ENCODE measurements at places on chromosomes 4 and X. TPM values are rescaled to one million over a fixed set of nuclear protein-coding genes. Genes with fewer than 3 reads are reported as not detected.

- no peak overlapping the region for H3K27ac ChIP-seq
- H3K27me3 ChIP-seq, result peaks cover 5% of the 10 kb centered on the region
- no peak for DNase-seq
- no peaks in the 10 kb centered on the region for H3K36me3 ChIP-seq
Measured at GRCh38 chr4:183402771-183403170, 41.7 kb upstream of the CDKN2AIP start.

DNA sequence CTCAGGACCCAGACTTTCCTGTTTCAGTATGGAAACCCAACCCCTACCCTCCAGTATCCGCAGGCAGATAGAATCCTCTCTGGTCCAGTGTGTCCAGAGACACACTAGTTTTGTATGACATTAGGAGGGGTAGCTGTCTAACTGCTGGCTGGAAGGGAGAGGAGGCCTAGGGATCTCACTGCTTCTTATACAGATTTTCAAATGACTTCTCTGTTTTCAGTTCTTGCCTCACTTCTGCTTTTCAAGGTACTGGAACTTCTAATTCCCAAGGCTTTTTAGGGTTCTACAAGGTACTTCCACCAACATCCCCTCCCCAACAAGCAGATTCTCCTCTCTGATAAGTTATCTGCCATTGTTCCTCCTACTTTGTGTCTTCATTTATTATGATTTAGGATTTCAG is 6.1 kb downstream of the SGCB start:
- H3K27ac ChIP-seq, result peak overlapping the region; percentile 4
- H3K4me1 ChIP-seq, result peaks cover 13% of the 10 kb centered on the region
- H3K36me3 ChIP-seq, result peaks cover 19% of the 10 kb centered on the region
- H3K27me3 ChIP-seq, result no peaks in the 10 kb centered on the region

DNA sequence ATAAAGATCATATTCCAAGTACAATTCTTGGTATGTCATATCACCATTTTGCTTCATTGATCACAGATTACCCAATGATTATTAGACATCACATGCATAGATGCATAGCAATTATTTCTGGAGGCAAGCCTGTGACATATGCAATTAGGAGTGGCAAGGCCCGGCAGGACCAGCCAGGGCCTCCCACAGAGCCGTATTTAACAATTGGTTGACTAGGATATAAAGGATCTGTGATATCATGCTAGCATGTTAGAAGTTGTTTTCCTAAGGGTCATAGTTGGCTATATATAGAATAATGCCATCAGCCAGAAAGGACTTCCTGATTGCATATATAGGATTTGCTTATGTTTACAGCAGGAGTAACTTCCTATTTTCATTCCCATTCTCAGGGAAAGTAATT is 103.5 kb upstream of the OTUD4 start:
- no peak for DNase-seq
- H3K27ac ChIP-seq, result no peak overlapping the region
- peaks cover 7% of the 10 kb centered on the region for H3K27me3 ChIP-seq
- H3K36me3 ChIP-seq, result no peaks in the 10 kb centered on the region
- no peaks in the 10 kb centered on the region for H3K4me1 ChIP-seq
- no peak overlapping the region for H3K4me3 ChIP-seq

- DNase-seq, result no peak
- no peaks in the 10 kb centered on the region for H3K4me1 ChIP-seq
- no peak overlapping the region for H3K27ac ChIP-seq
Measured at GRCh38 chrX:24253469-24253868, 60.4 kb downstream of the SUPT20HL2 start.

GRCh38 chrX:34238896-34239295 is 106.8 kb upstream of the FAM47A start:
- H3K4me3 ChIP-seq, result no peak overlapping the region
- H3K4me1 ChIP-seq, result no peaks in the 10 kb centered on the region
- DNase-seq, result no peak
- no peaks in the 10 kb centered on the region for H3K27me3 ChIP-seq
- H3K27ac ChIP-seq, result no peak overlapping the region

- DNase-seq, result no peak
- H3K4me3 ChIP-seq, result no peak overlapping the region
- H3K4me1 ChIP-seq, result no peaks in the 10 kb centered on the region
- H3K27ac ChIP-seq, result no peak overlapping the region
- no peaks in the 10 kb centered on the region for H3K36me3 ChIP-seq
Measured at GRCh38 chr4:66097218-66097617, 426.9 kb upstream of the EPHA5 start.

- DNase-seq, result no peak
- H3K4me3 ChIP-seq, result no peak overlapping the region
- no peaks in the 10 kb centered on the region for H3K36me3 ChIP-seq
- H3K27ac ChIP-seq, result no peak overlapping the region
- peaks cover 4% of the 10 kb centered on the region for H3K27me3 ChIP-seq
Measured at GRCh38 chr4:78542373-78542772, 9.2 kb upstream of the ANXA3 start.

- peaks cover 52% of the 10 kb centered on the region for H3K36me3 ChIP-seq
- no peaks in the 10 kb centered on the region for H3K27me3 ChIP-seq
- peak overlapping the region; percentile 83 for H3K4me3 ChIP-seq
- peak overlapping the region; percentile 71 for H3K27ac ChIP-seq
Measured at GRCh38 chr4:2934077-2934812, 29.0 kb downstream of the NOP14 start.

- H3K36me3 ChIP-seq, result no peaks in the 10 kb centered on the region
- H3K4me1 ChIP-seq, result no peaks in the 10 kb centered on the region
- no peak overlapping the region for H3K27ac ChIP-seq
- H3K4me3 ChIP-seq, result no peak overlapping the region
- H3K27me3 ChIP-seq, result peaks cover 2% of the 10 kb centered on the region
- no peak for DNase-seq
Measured at GRCh38 chr4:1789552-1789951, 3.5 kb upstream of the FGFR3 start.

DNA sequence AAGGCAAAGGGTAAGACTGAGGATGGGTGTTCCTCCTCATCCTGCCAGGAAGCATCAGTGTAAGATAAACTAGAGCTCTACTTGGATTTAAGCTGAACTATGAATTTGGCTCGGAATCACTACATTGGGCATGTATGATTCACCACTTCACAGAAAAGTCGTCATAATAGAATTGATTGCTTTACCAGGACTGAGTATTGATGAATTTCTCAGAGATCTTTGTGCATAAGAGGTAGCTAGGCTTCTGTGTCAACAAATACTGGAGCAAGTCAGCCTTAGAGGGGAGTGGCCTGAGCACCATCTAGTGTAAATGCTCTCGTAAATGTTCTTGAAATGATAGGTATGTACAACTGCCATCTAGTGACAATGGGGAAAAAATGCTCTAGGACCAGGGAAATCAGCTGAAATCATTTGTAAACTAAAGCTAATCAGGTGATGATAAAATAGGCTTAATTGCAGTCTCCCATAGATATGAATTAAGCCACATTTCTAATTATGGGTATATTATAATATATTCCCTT is 309.5 kb upstream of the FMR1 start:
- H3K36me3 ChIP-seq, result no peaks in the 10 kb centered on the region
- H3K4me1 ChIP-seq, result no peaks in the 10 kb centered on the region
- no peak for DNase-seq
- no peak overlapping the region for H3K27ac ChIP-seq

DNA sequence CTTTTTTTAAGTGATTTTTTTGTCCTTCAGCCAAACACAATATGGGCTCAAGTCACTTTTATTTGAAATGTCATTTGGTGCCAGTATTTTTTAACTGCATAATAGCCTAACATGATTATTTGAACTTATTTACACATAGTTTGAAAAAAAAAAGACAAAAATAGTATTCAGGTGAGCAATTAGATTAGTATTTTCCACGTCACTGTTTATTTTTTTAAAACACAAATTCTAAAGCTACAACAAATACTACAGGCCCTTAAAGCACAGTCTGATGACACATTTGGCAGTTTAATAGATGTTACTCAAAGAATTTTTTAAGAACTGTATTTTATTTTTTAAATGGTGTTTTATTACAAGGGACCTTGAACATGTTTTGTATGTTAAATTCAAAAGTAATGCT is 62.1 kb downstream of the EDNRA start:
- no peak overlapping the region for H3K4me3 ChIP-seq
- no peaks in the 10 kb centered on the region for H3K36me3 ChIP-seq
- H3K27ac ChIP-seq, result no peak overlapping the region
- DNase-seq, result no peak
- no peaks in the 10 kb centered on the region for H3K4me1 ChIP-seq
- peaks cover 4% of the 10 kb centered on the region for H3K27me3 ChIP-seq

- no peaks in the 10 kb centered on the region for H3K36me3 ChIP-seq
- H3K4me1 ChIP-seq, result no peaks in the 10 kb centered on the region
- no peak overlapping the region for H3K27ac ChIP-seq
- H3K4me3 ChIP-seq, result no peak overlapping the region
- DNase-seq, result no peak
- no peaks in the 10 kb centered on the region for H3K27me3 ChIP-seq
Measured at GRCh38 chr4:157934151-157934550, 238.7 kb downstream of the GASK1B start.

GRCh38 chrX:118211891-118212816 is 95.5 kb upstream of the KLHL13 start:
- H3K27me3 ChIP-seq, result no peaks in the 10 kb centered on the region
- H3K4me3 ChIP-seq, result peak overlapping the region; percentile 70
- DNase-seq, result no peak
- no peak overlapping the region for H3K27ac ChIP-seq

- H3K27me3 ChIP-seq, result no peaks in the 10 kb centered on the region
- H3K4me3 ChIP-seq, result peak overlapping the region; percentile 64
- H3K4me1 ChIP-seq, result peaks cover 18% of the 10 kb centered on the region
- H3K27ac ChIP-seq, result no peak overlapping the region
- DNase-seq, result no peak
Measured at GRCh38 chrX:63349307-63349706, 1.8 kb downstream of the SPIN4 start.

DNA sequence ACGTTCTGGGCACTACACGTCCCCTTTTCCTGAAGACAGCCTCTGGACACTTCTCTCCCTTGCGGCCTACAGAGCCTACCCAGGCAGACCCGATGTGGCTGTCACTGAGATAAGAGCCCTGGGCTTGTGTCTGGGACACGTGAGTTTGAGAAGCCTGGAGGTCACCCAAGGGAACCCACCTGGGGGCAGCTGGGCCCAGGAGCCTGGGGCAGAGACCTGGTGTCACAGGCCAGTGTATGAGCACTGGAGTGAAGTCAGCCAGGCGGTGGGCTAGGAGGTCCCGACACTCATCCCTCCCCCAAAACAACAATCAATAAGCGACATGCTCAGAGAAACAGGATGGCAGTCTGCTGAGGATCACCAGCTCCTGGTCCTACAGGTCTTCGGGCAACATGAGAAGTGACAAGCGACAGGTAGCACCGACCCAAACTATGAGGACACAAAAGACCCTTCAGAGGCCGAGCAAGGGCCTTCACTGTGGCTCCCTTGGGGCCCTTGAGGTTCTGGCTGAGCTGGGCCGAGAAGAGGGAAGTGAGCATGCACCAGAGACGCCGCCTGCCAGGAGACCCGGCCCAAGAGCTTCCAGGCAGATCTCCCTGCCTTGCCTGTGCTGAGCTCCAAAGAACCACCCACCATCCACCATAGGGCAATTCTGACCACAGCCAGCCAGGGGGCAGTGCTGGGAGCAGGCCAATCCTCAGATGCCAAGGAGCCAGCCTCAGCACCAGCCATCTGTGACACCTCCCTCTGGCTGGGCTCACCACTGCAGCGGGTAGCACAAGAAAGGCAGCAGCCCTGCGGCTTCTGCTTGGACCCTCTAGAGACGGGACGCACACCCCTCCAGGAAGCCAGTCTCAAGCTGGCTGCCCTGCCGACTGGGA is 11.0 kb upstream of the DUSP9 start:
- H3K4me1 ChIP-seq, result peaks cover 2% of the 10 kb centered on the region
- peaks cover 5% of the 10 kb centered on the region for H3K27me3 ChIP-seq
- no peaks in the 10 kb centered on the region for H3K36me3 ChIP-seq
- no peak overlapping the region for H3K4me3 ChIP-seq
- H3K27ac ChIP-seq, result no peak overlapping the region

GRCh38 chrX:39452401-39452800 is 645.4 kb downstream of the BCOR start:
- no peaks in the 10 kb centered on the region for H3K4me1 ChIP-seq
- H3K4me3 ChIP-seq, result no peak overlapping the region
- H3K36me3 ChIP-seq, result no peaks in the 10 kb centered on the region
- no peak for DNase-seq

GRCh38 chr4:189305500-189305899 is 635.2 kb upstream of the FRG1 start:
- DNase-seq, result no peak
- H3K4me1 ChIP-seq, result no peaks in the 10 kb centered on the region
- no peak overlapping the region for H3K4me3 ChIP-seq
- H3K27ac ChIP-seq, result no peak overlapping the region

GRCh38 chrX:45888518-45888917 is 656.7 kb downstream of the ZNF674 start:
- H3K4me3 ChIP-seq, result no peak overlapping the region
- no peak for DNase-seq
- no peaks in the 10 kb centered on the region for H3K36me3 ChIP-seq
- H3K27me3 ChIP-seq, result no peaks in the 10 kb centered on the region
- H3K27ac ChIP-seq, result no peak overlapping the region

DNA sequence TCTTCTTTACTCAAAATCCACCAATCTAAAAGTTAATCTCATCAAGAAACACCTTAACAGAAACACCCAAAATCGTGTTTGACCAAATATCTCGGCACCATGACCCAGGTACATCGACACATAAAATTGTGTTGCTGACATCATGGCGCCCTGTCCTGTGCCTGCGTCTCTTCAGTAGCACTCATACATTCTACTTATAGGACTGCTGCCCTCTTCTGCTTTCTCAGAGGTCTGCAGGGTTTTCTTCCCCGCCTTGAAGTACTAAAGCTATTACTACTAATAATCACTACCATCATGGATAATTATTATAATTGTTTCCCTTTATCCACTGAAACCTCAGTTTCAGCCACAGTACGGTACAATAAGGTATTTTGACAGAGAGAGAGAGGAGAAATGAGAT is 1403.1 kb upstream of the TENM3 start:
- no peaks in the 10 kb centered on the region for H3K27me3 ChIP-seq
- no peak for DNase-seq
- H3K27ac ChIP-seq, result no peak overlapping the region
- no peaks in the 10 kb centered on the region for H3K36me3 ChIP-seq
- H3K4me3 ChIP-seq, result no peak overlapping the region

- no peak overlapping the region for H3K27ac ChIP-seq
- no peak for DNase-seq
- no peak overlapping the region for H3K4me3 ChIP-seq
- no peaks in the 10 kb centered on the region for H3K36me3 ChIP-seq
- H3K4me1 ChIP-seq, result no peaks in the 10 kb centered on the region
- peaks cover 2% of the 10 kb centered on the region for H3K27me3 ChIP-seq
Measured at GRCh38 chrX:57977992-57978391, 67.7 kb upstream of the ZXDA start.

The MAGEB10 gene
- total RNA-seq, result not detected

The ZNF827 gene
- total RNA-seq, result 23.9 TPM

The CT55 gene
- not detected for total RNA-seq

The RAB9B gene
- total RNA-seq, result 0.51 TPM

The DGAT2L6 gene
- not detected for total RNA-seq

The PRRG1 gene
- total RNA-seq, result not detected

The PLP1 gene
- not detected for total RNA-seq

The SLC10A4 gene
- total RNA-seq, result not detected

The DRD5 gene
- total RNA-seq, result not detected

The SLC25A43 gene
- 11.0 TPM for total RNA-seq

The TSPAN6 gene
- 0.07 TPM for total RNA-seq

The XAGE1A gene
- not detected for total RNA-seq

The PTPN13 gene
- 0.12 TPM for total RNA-seq

The TMEM31 gene
- not detected for total RNA-seq

The RENBP gene
- total RNA-seq, result 14.5 TPM

The PAGE2B gene
- total RNA-seq, result not detected

The PCDH10 gene
- total RNA-seq, result not detected

The BMPR1B gene
- total RNA-seq, result not detected

Data from activated B cell treated with CpG ODN at 0.5 μM for 24 hours (primary cell).